Breast epithelium (tissue), 4 donors: ENCODE measurements at places on chromosomes 7 and 10. TPM values are rescaled to one million over a fixed set of nuclear protein-coding genes. Genes with fewer than 3 reads are reported as not detected.

Gene CHST15
- 19.0 TPM for total RNA-seq

GRCh38 chr10:75744261-75744660 lies 312.8 kb downstream of the LRMDA start:
- no peaks in the 10 kb centered on the region for H3K36me3 ChIP-seq
- no peak for DNase-seq
- no peak overlapping the region for H3K4me3 ChIP-seq
- H3K4me1 ChIP-seq = no peaks in the 10 kb centered on the region
- no peak overlapping the region for H3K27ac ChIP-seq

DNA sequence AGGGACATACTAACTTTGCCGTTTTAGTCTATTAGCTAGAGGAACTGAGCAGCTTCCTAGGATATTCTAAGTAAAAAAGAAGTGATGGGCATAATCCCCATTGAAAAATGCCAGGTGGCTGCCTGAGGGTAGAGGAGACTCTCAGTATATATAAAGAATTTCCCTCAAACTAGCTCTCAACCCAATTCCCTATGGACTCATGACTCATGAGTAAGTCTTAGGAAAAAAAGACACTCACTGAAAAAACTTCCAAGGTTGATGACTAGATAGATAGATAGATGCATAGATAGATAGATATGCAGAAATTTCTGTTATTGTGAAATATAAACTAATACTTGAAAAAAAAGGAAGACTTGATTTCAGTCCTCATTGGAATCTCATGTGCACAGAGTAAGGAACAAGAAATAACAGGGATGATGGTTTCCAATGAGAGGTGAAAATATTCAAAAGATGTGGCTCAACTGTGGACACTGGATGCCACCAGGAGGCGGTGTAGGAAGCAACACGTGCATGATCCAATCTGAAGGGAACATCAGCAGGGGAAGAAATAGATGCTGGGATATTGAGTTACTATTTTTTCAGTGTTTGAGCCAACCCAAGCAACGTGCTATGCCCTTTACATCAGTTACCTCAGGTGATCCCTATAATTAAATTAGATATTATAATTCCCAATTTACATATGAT lies 711.0 kb upstream of the LRRTM3 start:
- no peak for DNase-seq
- no peaks in the 10 kb centered on the region for H3K36me3 ChIP-seq
- no peaks in the 10 kb centered on the region for H3K4me1 ChIP-seq
- H3K27ac ChIP-seq = no peak overlapping the region
- no peak overlapping the region for H3K4me3 ChIP-seq

DNA sequence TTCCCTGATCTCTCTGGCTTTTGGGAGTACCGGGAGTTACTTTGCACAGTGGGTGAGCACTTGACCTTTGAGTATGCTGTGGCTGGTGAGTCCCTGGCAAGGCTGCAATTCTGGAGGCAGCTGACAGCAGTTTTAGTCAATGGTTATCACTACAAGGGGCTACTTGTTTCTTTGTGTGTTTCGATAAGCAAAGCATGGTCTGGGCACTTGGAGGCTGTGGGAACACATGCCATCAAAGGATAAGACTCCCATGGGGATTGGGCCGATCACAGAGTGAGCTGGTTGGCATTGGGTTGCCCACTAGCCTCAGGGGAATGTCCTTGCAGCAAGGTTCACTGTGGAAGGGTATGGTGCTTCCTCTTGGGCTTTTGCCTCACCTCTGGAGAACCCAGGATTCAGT lies 208.2 kb downstream of the SNX13 start:
- no peaks in the 10 kb centered on the region for H3K27me3 ChIP-seq
- no peaks in the 10 kb centered on the region for H3K36me3 ChIP-seq
- DNase-seq = no peak
- no peak overlapping the region for H3K4me3 ChIP-seq
- no peak overlapping the region for H3K27ac ChIP-seq

Gene OLAH
- total RNA-seq = 1.6 TPM

DNA sequence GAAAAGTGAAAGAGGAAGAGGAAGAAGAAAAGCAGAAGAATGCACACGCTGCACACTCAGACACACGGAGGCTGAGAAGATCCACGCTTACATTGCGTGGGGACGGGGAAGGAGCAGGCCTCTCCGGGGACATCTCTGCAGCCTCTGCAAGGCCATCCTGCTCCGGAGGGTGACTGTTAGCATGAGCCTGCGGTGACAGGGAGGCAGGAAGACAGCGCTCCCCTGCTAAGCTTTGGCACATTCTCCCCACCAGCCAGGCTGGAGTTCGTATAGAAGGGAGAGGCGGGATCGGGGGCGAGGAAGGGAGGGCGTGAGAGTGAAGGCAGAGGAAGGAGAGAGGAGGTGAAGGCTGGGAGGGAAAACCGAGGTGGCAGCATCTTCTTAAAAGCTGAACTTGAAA lies 366.0 kb upstream of the SHH start:
- H3K27me3 ChIP-seq = no peaks in the 10 kb centered on the region
- H3K4me3 ChIP-seq = no peak overlapping the region
- no peak for DNase-seq
- no peak overlapping the region for H3K27ac ChIP-seq
- no peaks in the 10 kb centered on the region for H3K4me1 ChIP-seq
- no peaks in the 10 kb centered on the region for H3K36me3 ChIP-seq

GRCh38 chr7:28998105-28998504 lies 40.0 kb upstream of the TRIL start:
- H3K4me3 ChIP-seq = no peak overlapping the region
- no peak overlapping the region for H3K27ac ChIP-seq
- H3K27me3 ChIP-seq = no peaks in the 10 kb centered on the region
- H3K4me1 ChIP-seq = no peaks in the 10 kb centered on the region

Gene NDUFB8
- total RNA-seq = 144 TPM

DNA sequence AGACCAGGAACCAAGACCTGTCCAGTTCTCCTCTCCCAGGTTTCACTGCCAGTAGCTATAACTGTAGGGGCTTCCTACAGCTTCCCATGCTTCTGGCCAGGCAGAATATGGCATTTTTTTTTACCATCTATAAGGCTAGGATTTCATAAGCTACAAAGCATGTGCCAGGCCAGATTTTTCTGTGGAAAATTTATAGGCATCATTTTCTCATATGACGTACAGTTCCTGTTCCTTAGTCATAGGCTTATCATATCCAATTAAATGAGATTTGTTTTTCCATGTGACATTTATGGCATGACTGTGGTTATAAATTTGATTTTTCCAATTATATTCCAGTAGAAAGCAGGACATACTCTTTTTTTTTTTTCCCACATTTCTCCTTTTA lies 208.6 kb upstream of the NPY start:
- no peak overlapping the region for H3K4me3 ChIP-seq
- no peak for DNase-seq
- no peaks in the 10 kb centered on the region for H3K27me3 ChIP-seq

Gene SYT15B
- 2.0 TPM for total RNA-seq

- H3K27me3 ChIP-seq = no peaks in the 10 kb centered on the region
- H3K36me3 ChIP-seq = no peaks in the 10 kb centered on the region
- H3K4me1 ChIP-seq = no peaks in the 10 kb centered on the region
- no peak overlapping the region for H3K4me3 ChIP-seq
- H3K27ac ChIP-seq = no peak overlapping the region
Observed at GRCh38 chr7:25763463-25763860, 388.5 kb upstream of the NFE2L3 start.
